SIG-M5 (cell line): ENCODE measurements at places on chromosomes 11 and 22.

- DNase-seq: no peak
Measured at GRCh38 chr22:30906946-30907345, 61.6 kb downstream of the MORC2 start.

DNA sequence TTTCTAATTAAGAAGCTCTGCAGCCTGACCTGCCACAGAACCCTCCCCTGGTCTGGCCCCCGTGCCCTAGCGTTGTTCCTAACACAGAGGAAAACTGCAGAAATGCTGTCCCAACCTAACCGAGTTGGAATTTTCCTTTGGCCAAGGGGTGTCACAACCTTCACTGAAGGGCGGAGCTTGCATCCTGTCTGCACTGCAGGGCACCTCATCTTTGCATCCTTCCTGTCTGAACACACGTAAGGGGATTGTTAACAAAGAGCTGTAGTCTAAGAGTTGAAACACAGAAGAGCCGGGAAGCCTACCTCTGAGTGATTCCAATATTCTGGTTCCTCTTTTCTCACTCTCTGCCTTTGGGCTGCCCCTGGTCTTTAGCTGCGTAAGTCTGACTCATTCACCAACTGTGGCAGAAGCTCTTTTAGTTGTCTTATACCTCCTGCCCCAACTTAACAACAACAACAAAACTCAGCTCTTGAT is 1.6 kb downstream of the DIXDC1 start:
- DNase-seq: peak; percentile 72

GRCh38 chr11:69245041-69245440 is 48.9 kb upstream of the MYEOV start:
- DNase-seq: no peak

- no peak for DNase-seq
Measured at GRCh38 chr11:100512475-100512874, 174.6 kb upstream of the ARHGAP42 start.

DNA sequence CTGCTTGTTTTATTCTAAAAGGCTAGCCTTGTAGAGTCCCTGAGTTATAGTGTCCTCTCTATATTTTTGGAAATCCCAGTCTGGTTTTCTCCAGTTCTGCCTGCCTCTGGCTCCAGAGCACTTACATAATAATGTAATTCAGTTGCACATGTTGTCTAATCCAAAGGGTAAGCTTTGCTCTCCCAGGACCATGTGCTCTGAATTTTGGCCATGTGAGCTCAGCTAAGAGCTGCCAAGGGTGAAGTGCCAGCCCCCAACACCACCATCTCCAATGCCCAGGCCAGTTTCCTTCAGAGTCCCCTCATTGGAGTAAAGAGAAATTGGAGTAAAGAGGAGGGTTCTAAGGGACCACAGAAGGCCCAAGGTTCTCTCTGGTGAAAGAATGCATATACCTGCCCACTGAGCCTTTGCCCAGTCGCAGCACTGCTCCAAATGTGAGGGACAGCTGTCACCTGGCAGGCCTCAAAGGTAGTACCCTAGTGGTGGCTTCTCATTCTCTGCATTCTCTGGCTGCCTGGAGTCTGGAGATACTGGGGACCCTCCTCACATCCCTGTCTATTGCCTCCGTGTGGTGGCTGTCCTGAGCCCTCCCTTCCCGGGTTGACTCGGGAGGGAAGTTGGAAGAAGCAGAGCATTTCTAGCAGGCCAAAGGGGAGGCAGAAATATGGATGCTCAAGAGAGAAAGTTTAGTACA is 4.9 kb downstream of the CRY2 start:
- DNase-seq: no peak

DNA sequence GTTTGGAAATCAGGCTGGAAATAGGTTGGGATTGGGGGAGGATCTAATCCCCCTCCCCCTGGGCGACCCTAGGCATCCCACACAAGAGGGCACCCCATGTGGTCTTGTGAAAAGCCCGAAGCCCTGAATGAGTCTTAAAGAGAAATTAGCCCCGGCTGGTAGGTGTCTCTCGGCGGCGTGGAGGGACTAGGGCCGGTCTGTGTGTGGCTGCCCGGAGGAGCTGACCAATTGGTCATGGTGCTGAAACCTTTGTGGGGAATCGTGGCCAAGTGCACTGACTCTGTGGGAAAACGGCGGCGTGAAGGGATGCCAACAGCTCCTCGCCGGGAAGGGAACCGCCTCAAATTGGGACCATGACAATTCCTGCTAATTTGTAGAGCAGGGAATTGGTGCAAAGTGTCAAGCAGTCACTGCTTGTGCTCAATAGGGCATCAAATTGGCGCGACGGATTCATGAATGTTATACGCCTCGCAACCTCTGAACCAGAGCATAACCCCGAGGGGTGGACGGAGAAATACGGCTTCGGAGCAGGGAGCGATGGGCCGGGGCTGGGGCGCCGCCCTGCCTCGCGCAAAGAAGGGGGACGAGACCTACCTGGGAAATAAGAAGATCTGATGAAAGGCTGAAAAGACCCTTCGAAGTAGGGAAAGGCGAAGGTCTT is 1.5 kb downstream of the DBX1 start:
- no peak for DNase-seq

DNA sequence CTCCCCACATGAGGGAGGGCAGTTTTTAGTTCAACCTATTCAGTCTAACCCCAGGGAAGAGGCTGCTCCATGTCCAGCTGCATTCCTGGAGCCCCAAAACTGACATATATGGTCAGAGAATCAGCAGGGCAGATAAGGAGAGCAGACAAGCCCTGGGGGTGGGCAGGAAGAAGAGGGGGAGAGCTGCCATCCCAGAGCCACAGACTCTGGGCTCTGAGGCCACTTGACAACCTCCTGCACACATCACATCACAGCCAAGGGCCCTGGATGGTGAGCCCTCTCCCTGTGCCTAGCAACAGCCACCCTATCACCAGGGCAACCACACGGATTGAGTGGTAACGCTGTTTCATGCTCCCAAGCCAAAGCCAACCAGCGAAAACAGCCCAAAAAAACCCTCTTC is 3.1 kb downstream of the ARHGAP1 start:
- no peak for DNase-seq

- DNase-seq: no peak
Measured at GRCh38 chr11:44475114-44475686, 90.3 kb upstream of the CD82 start.

- DNase-seq: no peak
Measured at GRCh38 chr11:113188371-113188834, 126.0 kb upstream of the TTC12 start.

GRCh38 chr11:70633610-70634009 is 235.3 kb downstream of the CTTN start:
- DNase-seq: no peak

DNA sequence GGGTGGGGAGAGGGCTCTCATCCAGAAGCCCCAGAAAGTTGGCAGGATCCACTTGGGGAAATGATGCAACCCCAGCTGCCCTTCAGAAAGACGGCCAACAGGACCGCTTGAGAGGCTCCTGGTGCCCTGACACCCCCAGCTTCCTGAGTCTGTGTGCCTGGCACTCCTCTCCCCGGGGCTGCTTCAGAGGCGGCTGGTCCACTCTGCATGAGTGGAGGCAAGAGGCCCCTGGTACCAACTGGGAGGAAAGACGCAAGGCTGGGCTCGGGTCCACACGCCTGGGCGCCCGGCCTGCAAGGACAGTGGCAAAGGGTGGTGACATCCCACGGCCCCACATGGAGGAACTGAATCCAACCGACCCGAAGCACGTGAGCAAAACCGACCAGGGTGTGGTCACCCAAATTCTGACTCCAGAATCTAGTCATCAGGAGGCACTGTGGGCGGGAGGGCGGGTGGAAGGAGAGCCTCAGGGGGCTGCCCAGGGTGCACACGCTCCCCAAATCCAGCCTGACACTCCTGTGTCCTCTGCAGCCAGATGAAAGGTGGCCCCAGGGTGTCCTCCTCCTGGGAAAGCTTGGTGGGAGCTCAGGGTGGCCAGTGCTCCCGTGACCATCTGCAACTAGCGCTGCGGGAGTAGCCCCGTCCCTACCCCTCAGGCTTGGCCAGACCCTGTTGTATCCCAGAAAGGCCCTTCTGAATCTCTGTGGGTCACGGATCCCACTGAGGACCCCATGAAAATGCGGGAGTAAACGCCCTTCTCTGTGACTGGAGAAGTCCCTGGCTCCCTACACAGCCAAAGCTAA is 3.7 kb downstream of the RNH1 start:
- peak; percentile 65 for DNase-seq

- DNase-seq: no peak
Measured at GRCh38 chr11:35424157-35424940, 5.0 kb upstream of the SLC1A2 start.

- DNase-seq: no peak
Measured at GRCh38 chr22:35537232-35537631, 3.4 kb upstream of the RASD2 start.

DNA sequence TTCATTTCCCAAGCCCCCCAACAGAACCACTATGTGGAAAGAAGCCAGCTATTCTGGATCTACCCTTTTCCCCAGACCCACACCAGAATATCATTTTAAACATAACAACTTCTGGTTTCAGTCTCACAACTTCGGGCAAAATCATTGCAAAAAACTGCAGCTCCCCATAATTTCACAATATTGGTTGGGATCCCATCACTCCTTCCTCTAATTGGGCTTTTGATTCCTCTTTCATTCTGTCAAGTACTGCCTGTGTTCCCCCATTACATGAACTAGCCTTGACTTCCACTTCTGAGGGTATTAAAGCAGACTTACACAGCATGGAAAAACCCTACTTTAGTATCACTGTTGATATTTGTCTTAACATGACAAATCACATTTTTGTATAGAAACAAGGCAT is 4.1 kb upstream of the APOL3 start:
- peak; percentile 71 for DNase-seq

GRCh38 chr22:37816543-37817180 is 6.5 kb upstream of the GALR3 start:
- DNase-seq: no peak

DNA sequence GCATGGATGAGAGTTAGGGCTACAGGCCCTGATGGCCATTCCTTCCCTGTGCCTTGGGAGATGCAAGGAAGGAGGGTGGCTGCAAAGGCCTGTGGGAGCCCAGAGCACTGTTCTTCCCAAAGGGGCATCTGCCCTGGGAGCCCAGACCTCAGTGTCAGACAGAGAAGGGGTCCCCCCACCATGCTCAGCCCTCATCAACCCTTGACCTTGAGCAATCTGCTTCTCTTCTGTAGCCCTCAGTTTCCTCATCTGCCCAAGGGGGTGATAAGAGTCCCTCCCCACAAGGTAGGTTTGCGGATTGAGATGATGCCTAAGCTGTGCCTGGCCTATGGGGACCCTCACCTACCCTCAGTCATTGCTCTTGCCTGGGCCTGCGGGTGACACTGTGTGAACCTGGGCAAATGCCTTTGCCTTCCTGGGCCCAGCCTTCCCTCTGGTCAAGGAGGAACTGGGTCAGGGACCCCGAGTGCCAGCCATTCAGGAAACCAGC is 47.5 kb downstream of the IGLL5 start:
- DNase-seq: no peak

- no peak for DNase-seq
Measured at GRCh38 chr11:2825889-2826678, 59.5 kb downstream of the CDKN1C start.

- no peak for DNase-seq
Measured at GRCh38 chr11:86149792-86150191, 80.9 kb upstream of the PICALM start.

DNA sequence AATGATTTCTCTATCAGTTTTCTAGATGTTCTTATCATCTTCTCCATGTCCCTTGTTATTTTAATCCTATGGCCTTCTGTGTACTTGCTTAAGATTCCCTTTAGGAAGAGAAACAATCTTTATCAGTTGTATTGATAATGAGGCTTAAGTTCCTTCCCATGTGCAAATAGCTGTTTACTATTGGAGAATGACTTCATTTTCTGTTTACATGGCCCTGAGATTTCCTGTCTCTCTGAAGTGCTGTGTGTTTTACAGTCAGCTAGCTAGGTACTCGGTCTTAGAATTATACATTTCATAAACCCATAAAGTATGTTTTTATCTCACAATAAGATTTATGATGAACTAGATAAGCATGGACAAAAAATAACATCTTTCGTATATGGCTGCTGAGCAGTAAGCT is 67.5 kb upstream of the CCDC179 start:
- no peak for DNase-seq

DNA sequence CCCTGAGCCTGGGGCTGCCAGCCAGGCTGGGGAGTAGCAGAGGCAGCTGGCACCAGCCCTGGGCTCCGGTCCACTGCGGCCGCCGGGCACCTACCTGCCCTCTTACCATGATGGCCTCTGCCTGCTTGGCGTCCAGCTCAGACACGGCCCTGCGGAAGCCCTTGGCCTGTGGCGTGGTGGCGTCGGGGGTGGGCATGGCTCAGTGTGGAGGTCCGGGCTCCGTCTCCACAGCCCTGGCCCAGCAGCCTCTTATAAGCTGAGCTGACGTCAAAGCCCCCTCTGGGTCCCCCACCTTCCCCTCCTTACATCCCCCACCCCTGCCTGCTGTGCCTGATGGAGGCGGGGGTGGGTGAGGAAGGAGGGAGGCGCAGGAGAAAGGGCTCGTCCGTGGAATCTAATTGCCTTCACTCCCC is at the start of gene TH:
Gene TH, minus strand, starts transcription at position 225 of the 413 bp plus-strand sequence. Its CDS starts 29 bp downstream, at position 196.
- no peak for DNase-seq

- DNase-seq: no peak
Measured at GRCh38 chr11:65502274-65502554, 3.4 kb downstream of the MALAT1 start.

- DNase-seq: no peak
Measured at GRCh38 chr11:114566276-114566675, 6.6 kb upstream of the NXPE1 start.

DNA sequence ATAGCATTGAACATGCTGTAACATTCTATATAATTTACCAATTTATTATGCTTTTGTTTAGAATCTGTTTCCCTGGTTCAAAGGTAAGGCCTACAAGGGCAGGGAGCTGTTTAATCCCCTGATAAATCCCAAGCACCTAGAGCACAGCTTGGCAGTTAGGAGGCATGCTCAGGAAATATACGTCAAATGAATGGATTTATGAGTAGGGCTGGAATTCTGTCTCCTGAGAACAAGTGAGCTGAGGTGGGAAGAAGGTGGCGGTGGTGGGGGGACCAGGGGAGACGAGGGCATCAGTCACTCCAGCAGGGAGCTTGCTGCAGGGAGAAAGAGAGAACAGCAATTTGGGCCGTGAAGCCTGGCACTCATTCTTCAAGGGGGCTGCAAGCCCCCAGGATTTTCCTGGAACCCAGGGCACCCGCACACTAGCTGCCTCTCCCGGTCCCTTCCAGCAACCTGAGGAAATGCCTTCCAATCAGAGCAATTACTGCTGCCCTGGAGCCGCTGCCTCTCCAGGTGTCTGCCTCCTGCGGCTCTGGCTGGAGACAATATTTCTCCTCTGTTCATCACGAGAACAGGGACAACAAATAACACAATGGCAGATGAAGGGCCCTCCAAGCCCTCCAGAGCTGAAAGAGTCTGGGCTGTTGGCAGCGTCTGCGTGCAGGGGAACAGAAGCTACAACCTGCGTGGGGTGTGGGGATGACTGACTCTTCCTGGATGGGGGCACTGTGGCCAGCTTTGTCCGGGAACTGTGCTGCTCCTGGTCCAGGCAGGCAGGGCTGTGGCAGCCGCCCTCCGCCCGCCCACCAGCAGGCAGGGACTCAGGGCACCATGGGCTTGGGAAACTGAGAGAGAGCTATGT is 233.4 kb downstream of the ST3GAL4 start:
- no peak for DNase-seq

GRCh38 chr11:77828926-77829325 is 8.0 kb downstream of the AAMDC start:
- DNase-seq: no peak
